Activated naive CD4-positive, alpha-beta T cell treated with anti-CD3 and anti-CD28 coated beads, Interleukin-2, amount 50 U/mL, for 16 hours (primary cell): ENCODE measurements at places on chromosomes 7 and 10.

DNA sequence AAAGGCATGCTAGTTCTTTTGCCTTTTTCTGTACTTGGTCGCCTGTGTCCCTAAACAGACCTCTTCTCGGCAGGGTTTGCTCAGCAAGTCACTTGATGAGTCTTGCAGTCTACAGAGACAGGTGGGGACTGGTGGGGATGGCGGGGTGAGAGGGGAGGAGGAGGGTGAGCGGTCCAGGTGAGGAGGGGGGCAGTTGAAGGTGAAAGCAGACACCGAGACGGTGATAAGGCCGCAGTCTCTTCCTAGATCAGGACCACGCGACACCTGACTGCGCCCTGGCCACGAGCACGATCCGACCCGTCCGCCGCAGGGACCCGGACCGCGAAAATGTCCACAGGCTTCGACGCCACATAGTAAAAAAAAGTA lies 566 bp downstream of the ASNS start:
- DNase-seq: no peak

DNA sequence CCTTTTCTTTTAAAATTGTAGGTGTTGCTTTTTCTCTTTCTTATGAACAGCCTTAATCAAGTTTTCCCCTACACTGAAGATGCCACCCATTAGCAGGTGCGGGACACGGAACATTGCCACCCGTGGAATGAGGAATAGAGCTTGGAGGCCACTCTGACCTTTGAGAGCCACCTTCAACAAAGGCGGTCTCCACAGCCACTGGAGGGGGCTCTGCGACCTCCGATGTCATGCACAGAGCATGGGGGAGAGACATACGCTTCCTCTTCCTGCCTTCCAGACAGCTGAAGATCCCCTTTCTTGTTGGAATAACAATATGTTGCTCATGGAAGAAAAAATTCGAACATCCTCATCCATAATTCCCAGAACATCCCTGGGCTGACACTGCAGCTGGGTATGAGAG lies 39.1 kb downstream of the ADARB2 start:
- no peak for DNase-seq

GRCh38 chr10:117429643-117430265 lies 54.5 kb upstream of the PDZD8 start:
- no peak for DNase-seq

- no peak for DNase-seq
Measured at GRCh38 chr10:69088801-69089501, 1.0 kb downstream of the SRGN start.

- no peak for DNase-seq
Measured at GRCh38 chr7:5139998-5140397, 50.0 kb upstream of the WIPI2 start.

- no peak for DNase-seq
Measured at GRCh38 chr7:45178241-45179225, 20.9 kb downstream of the RAMP3 start.

GRCh38 chr7:22292531-22292930 lies 64.4 kb downstream of the RAPGEF5 start:
- DNase-seq: no peak

- DNase-seq: no peak
Measured at GRCh38 chr7:102416406-102416805, 17.0 kb upstream of the ORAI2 start.

GRCh38 chr10:53209944-53210611 lies 437.5 kb upstream of the MBL2 start:
- no peak for DNase-seq
